Activated T-helper 9 cell treated with anti-CD3 and anti-CD28 coated beads, Interleukin-2, amount 50 U/mL, for 16 hours (primary cell): ENCODE measurements at places on chromosomes 12 and 14.

DNA sequence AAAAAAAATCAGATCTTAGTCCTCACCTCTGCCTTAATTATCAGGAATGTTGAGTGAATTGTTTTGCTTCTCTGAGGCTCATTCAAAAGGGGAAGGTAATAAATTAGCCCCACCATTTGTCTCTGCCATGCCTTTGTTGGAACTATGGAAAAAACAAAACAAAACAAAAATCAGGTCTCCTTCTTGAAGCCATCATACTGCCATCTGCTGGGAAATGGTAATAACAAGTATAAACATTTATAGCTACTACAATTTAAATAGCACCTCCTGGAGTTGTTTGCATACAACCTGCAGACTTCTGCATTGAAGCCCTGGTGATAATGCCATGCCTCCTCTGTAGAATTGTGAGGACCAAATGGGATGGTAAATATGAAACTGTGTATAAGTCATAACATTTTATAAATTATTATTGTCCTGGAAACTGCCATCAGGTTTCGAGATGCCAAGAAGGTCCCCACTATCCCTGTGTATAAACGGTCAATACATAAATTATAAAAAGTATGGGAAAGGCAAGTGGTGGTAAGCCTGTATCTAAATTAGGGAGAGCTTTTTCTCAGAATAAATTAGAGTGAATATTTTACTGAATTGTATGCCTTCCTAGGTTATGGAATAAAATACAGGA lies 87.2 kb upstream of the FGD4 start:
- no peak for DNase-seq

DNA sequence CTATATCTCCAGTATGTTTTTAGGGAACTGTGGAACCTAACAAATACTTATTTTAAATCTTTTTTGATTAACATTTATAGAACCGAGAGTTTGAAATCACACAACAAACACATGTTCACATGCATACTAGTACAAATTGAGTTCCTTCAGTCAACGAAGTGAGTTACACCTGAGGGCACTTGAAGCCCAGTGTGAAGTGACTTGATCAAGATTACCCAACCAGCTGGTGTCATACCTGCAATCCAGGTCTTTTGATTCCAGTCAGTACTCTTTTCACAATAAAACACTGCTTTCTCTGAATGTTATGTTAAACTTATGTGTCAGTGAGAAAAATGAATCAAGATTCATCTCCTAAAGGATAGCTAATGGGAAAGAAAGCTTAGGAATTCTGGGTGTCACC lies 35.2 kb downstream of the VRK1 start:
- no peak for DNase-seq

- DNase-seq, result no peak
Measured at GRCh38 chr14:36579573-36580140, 2.8 kb downstream of the NKX2-8 start.

GRCh38 chr12:56591961-56592360 lies 38.2 kb downstream of the BAZ2A start:
- no peak for DNase-seq

GRCh38 chr12:6231359-6232268 lies 31.4 kb downstream of the CD9 start:
- DNase-seq, result no peak

GRCh38 chr12:106302401-106303201 lies at the start of gene TCP11L2:
Gene TCP11L2, plus strand, starts transcription at chr12:106302733. Its CDS starts 8,343 bp downstream, at chr12:106311076.
- peak; percentile 85 for DNase-seq

GRCh38 chr14:59036134-59036533 lies 152.3 kb upstream of the DAAM1 start:
- no peak for DNase-seq

GRCh38 chr12:105861227-105861626 lies 277.5 kb downstream of the NUAK1 start:
- DNase-seq, result no peak

DNA sequence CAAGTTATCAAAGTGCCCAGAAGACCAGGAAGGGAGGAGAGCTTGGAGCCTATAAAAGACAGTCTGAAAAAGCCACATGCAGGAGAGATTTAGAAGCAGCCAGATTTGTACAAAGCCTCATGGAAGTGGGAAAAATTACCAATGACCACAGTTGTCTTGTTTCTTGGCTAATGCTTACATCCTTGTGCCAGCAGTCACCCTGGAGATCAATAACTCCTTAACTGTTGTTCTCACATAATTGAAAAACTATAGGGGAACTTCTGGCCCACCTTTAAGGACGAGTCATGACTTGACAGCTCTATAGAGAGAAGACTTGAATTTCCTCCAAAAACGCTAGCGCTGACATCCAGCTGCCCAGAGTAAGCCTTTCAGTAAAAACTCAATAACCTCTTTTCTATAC lies 313.1 kb downstream of the GALC start:
- DNase-seq, result no peak

DNA sequence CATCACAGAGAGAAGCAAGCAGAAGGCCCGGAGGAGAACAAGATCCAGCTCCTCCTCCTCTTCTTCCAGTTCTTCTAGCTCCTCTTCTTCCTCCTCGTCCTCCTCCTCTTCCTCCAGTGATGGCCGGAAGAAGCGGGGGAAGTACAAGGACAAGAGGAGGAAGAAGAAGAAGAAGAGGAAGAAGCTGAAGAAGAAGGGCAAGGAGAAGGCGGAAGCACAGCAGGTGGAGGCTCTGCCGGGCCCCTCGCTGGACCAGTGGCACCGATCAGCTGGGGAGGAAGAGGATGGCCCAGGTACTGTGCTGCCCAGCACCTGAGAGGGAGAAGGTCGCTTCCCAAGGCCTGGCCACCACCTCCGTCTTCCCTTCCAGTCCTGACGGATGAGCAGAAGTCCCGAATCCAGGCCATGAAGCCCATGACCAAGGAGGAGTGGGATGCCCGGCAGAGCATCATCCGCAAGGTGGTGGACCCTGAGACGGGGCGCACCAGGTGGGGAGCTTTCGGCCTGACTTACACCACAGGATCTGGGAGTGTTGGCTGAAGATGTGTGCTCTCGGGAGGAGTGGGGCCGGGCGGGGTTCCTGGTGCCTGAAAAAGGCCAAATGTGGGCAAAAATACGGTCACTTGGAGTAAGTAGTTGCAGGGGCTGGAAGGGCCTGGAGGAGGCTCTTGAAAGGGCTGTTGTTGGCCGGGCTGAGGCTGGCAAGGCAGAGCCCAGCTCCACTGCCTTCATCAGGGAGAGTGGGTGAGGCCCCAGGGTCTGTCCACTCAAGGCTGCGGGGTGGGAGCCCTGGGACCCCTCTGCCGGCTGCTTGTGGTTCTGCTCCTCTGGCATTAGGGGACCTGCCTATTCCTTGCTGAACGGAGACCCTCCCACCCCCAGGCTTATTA lies 1.4 kb downstream of the ARL6IP4 start:
- no peak for DNase-seq

DNA sequence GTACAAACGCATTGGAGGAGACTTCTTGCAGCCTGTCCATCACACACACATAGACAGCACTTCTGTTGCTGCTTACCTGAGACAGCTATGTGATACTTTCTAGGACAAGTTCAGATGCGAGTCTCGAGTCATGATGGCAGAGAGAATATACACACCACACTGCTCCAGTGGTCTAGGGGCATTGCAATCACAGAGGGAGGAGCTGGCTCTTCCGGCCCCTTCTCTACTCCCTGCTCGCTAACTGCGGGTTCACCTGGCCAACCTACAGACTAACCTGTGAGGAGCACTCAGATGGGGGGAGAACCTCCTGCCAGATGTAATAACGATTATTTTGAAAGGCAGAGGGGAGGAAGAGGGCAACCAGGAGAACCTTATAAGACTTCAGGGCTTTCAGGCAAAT lies 30.7 kb downstream of the EMP1 start:
- DNase-seq, result no peak

DNA sequence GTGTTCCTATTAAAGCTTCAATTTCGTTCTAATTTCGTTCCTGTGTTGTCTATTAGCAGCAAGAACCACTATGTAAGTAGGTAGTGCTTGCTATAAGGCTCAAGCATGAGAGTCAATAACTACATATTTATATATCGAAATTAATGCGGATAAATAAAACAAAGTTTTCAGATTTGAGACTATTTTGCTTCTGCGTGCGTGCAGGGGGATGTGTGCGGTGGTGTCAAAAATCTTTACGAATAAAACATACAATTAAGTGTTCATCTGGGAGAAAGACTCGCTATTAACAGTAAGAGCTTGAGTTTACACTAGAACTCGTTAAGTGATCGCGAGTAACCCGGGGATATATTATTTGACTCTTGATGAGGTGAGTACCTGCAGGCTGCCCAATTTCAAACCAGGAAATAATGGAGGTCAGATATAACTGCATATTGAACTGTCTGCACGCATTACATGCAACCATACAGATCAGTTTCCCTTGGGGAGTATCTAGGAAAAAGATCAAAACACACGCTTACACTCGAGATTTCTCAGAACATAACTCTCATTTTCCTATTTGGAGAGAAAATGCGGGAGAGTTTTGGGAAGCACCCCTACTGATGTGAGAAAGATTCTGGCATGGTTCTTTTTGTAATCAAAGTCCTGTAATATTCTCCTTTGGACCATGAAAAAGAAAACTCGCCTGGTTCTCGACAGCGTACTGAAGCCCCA lies 813 bp downstream of the TWF1 start:
- no peak for DNase-seq

- no peak for DNase-seq
Measured at GRCh38 chr14:81302638-81303037, 81.9 kb upstream of the GTF2A1 start.

- DNase-seq, result no peak
Measured at GRCh38 chr12:14261096-14261495, 104.4 kb upstream of the ATF7IP start.

DNA sequence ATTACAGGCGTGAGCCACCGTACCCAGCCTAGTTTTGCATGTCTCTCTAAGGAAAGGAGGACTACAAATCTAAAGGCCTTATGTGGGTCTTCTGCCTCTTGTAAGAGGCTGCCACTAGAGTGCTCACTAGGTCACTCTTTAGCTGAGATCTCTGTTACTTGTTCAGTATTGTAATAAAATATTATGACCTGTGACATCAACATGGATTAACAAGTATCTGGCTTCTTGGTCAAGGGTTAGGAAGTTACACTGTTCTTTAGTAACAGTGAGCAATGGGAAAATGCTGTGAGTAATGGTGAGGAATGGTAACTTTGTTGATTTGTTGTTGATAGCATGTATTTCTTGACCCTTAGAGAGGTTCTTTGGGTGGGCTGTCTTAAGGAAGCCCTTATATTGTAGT lies 50.5 kb downstream of the ERC1 start:
- DNase-seq, result no peak

- DNase-seq, result no peak
Measured at GRCh38 chr12:122982477-122982815, 2.0 kb downstream of the ARL6IP4 start.

DNA sequence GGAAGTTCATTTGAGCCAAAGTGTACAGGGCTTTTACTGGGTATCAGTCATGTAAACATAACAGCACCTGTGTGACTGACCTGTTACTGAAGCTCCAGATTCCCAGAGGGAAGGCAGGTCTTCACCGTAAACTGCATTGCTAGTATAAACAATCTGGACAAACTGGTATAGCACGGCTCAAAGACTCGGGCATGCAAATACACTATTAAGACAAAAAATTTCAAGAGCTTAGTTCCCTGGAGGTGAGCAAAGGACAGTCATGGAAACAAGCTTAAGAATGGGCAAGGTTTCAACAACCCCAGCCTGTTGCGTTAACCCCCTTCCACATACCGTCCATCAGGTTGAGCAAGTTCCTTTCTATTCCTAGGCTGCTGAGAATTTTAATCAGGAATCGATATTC lies 9.4 kb downstream of the PARP11 start:
- DNase-seq, result no peak

- DNase-seq, result no peak
Measured at GRCh38 chr14:22251090-22251489, 337.9 kb downstream of the DAD1 start.

DNA sequence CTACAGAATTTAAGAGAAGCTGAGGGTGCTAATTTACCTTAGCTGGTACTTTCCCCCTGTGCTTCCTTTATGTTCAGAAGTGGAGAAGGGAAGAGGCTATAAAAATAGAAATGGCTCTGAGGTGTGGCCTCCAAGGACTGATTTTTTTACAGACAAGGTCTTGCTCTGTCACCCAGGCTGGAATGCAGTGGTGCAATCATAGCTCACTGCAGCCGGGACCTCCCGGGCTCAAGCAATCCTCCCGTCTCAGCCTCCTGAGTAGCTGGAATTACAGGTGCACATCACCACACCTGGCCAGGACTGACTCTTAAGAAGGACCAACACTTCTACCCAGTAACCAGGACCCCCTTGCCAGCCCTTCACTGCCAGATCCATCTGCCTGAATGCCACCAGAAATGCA lies 23.9 kb upstream of the NAP1L1 start:
- DNase-seq, result no peak

- DNase-seq, result no peak
Measured at GRCh38 chr12:6444031-6444430, 724 bp upstream of the CD27 start.

- DNase-seq, result no peak
Measured at GRCh38 chr14:89382901-89383845, 33.9 kb downstream of the FOXN3 start.

DNA sequence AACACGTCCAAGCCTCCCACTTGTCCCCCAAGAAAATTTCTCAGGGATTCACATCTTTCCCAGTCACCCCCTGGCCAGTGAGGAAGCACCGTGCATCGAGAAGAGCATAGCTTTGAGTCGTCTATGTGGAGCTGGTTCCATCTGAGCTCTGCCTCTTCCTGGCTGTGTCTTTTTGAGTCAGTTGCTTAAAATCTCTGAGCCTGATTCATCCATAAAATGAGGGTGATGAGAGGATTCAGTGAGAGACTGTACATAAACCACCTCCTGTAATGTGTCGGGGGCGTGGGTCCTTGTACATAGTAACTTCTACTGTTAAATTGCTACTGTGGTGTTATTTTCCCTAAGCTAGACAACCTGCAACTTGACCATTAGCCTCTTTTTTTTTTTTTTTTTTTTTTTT lies 13.8 kb downstream of the CD9 start:
- no peak for DNase-seq

- DNase-seq, result no peak
Measured at GRCh38 chr12:113823016-113823415, 143.1 kb downstream of the RBM19 start.

DNA sequence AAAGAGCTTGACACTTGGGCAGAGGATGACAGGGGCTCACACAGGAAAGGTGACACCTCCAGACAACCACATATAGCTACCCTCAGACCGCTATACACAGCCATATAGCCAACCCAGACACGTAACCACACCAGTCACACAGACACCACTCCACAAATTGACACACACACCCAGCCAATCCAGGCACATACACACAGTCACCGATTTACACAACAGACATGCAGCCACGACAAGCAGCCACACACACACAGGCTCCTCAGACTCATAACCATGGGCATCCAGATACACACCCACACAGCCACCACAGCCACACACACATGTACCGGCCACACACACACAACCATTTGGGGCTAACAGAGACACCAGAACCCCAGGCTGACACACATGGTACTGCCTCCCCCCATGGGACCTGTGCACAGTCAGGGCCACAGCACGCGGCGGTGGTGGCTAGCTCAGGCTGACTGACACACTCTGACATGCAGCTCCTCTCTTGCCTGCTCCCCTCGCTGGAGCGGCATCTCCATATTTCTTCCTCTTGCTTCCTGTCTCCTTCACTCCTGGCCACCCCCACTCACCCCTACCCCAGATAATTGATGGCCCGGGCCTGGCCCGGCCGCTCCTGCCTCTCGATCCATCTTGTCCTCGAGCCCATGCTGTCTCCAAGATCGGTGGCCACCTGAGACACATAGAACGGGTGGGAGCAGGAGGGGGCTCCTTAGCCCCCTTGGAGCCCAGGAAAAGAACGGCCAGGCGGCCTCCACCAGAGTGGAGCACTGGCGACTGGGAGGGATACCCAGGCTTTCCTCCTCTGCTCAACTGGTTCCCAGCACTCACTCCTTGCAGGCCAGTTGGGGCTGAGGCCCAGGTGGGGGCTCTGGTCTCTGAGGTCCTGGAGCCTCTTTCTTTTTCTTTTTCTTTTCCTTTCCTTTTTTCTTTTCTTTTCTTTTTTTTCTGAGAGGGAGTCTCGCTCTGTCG lies 6.0 kb upstream of the SHMT2 start:
- no peak for DNase-seq
